Vein endothelial cell (primary cell): ENCODE measurements at places on chromosomes 4 and X. TPM values are rescaled to one million over a fixed set of nuclear protein-coding genes. Genes with fewer than 3 reads are reported as not detected.

RNF113A gene
- 12.7 and 13.5 TPM in 2 replicates for total RNA-seq

SEC24B gene
- 27.8 and 31.3 TPM in 2 replicates for total RNA-seq

FOXR2 gene
- not detected in 2 replicates for total RNA-seq

UGT2B15 gene
- total RNA-seq: not detected in 2 replicates

GLRA3 gene
- not detected in 2 replicates for total RNA-seq

SGMS2 gene
- 86.9 and 91.5 TPM in 2 replicates for total RNA-seq

KDR gene
- total RNA-seq: 286 and 524 TPM in 2 replicates

MFAP3L gene
- 1.1 and 1.3 TPM in 2 replicates for total RNA-seq

MAGEB10 gene
- total RNA-seq: not detected in 2 replicates

SSX4 gene
- not detected in 2 replicates for total RNA-seq

PLRG1 gene
- 89.3 and 91.8 TPM in 2 replicates for total RNA-seq

ETDB gene
- total RNA-seq: not detected in 2 replicates
